ENCODE measurements at places on chromosomes 1 and 21. TPM values are rescaled to one million over a fixed set of nuclear protein-coding genes. Genes with fewer than 3 reads are reported as not detected.

Gene ANP32E
- 16.5 TPM for total RNA-seq

Gene FAM72D
- not detected for total RNA-seq

Gene LCE5A
- not detected for total RNA-seq

Gene KLHDC7A
- total RNA-seq = 15.7 TPM

Gene SERPINC1
- total RNA-seq = 0.32 TPM

Gene LRRC39
- total RNA-seq = 2.5 TPM

Gene CDC7
- total RNA-seq = 4.9 TPM

Gene S100A3
- 0.44 TPM for total RNA-seq

Gene ZMYM4
- total RNA-seq = 47.2 TPM

Gene LINGO4
- total RNA-seq = 0.16 TPM

Gene LAPTM5
- 70.1 TPM for total RNA-seq

Gene KLHDC9
- total RNA-seq = 9.8 TPM

Gene TAS1R1
- 0.16 TPM for total RNA-seq

Gene RCC1
- total RNA-seq = 44.9 TPM

Gene AMY2A
- total RNA-seq = not detected

Gene LAMC1
- 679 TPM for total RNA-seq

Gene ZBTB8A
- total RNA-seq = 9.6 TPM

Gene RBM11
- total RNA-seq = not detected

Gene AMY1A
- not detected for total RNA-seq

Gene HECTD3
- total RNA-seq = 45.8 TPM

Gene MATN1
- total RNA-seq = not detected

Gene KRTAP13-2
- total RNA-seq = not detected

Gene DNASE2B
- 1.3 TPM for total RNA-seq

Gene LRRC71
- total RNA-seq = not detected

Gene NPR1
- total RNA-seq = 134 TPM

Gene ITLN1
- total RNA-seq = 0.96 TPM

Gene GBP4
- total RNA-seq = 4.2 TPM

Gene YOD1
- 6.9 TPM for total RNA-seq

Gene AGO1
- 26.1 TPM for total RNA-seq

Gene RBP7
- total RNA-seq = 49.8 TPM

Gene SPAG17
- 6.9 TPM for total RNA-seq

Gene HIVEP3
- 3.5 TPM for total RNA-seq

Gene KRTAP11-1
- not detected for total RNA-seq

Gene DIRAS3
- 0.96 TPM for total RNA-seq

Gene LCE6A
- total RNA-seq = not detected

Gene ASCL5
- not detected for total RNA-seq
